Activated CD8-positive, alpha-beta memory T cell treated with anti-CD3 and anti-CD28 coated beads for 48 hours (primary cell): ENCODE measurements at places on chromosomes 1 and 21.

DNA sequence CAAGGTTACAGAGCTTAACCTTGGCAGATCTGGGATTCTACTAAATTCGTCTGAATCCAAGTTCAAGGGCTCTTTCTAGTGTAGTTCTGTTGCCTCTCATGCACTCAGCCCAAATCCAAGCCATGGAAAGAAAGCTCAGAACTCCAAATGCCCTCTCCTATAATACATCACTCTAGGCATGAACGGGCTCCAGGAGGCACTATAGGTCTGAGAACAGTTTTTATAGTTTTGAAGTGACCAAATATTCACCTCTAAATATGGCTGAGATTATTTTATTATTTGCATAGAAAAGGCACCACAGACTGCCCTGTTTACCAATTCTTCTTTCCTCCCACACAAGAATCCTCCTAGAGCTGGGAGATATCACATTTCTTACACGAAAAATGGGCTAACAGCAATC lies 327.9 kb upstream of the BEND5 start:
- DNase-seq = no peak

DNA sequence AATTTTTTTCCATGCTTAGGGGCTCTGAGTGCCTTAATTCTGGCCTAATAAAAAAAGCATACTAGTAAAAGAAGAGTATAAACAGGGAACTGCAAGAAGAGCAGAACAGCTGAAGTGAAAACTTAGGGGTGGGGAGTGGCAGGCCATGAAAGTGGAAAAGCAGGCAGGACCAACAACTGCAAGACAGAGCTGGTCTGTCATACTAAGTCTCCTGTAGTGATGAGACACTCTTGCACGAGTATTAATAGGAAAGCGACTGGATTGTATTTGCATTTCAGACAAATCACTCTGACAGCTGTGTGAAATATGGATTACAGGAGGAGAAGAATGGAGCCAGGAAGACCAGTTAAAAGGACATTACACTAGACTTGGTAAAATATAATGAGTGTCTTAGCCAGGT lies 449.9 kb downstream of the NUF2 start:
- DNase-seq = no peak

DNA sequence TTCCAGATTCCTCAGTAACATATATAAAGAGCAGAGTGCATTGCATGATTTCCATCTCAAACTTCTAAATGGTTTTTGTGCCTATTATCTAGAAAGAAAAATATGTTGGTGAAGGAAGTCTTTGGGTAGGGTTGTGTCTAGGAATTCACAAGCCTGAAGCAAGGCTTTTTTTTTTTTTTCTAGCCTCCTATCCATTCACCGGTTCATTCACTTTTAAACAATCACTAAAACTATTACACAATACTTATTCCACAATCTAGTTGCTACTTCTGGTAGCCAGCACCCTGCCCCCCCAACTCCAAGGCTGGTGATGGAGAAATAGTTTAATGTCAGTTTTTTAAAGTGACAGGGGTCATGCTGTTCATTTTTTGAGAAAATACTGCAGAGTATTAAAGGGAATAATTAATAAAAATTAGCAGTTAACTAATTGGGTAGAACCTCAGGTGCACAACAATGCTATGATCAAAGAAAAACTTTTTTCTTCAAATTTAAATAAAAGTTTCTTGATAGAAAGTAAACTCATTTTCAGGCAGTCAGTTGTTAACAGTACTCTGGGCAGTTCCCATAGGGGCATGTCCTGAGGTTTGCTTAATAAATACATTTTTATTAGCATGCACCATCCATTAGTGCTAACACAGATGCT lies 10.9 kb downstream of the IRF2BP2 start:
- DNase-seq = no peak

GRCh38 chr1:180778782-180779398 lies 133.8 kb upstream of the KIAA1614 start:
- DNase-seq = no peak

DNA sequence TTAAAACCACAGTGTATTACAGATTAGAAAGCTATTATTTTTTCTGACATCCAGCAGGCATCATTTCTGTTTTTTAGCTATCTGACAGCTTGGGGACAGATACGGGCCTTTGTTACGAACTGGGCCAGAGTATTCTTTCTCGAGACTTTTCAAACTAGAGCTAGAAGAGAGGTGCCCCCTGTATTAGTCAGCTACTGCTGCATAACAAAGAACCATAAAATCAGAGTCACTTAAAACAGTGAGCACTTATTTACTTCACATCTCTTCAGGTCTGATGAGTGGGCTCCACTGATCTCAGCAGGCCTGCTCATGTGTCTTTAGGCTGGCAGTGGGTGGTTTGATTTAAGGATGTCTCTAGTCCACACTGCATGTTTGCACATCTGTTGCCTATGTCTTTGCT lies 67.8 kb downstream of the BACH1 start:
- no peak for DNase-seq

- DNase-seq = no peak
Measured at GRCh38 chr1:2582391-2582790, 4.2 kb upstream of the PRXL2B start.

DNA sequence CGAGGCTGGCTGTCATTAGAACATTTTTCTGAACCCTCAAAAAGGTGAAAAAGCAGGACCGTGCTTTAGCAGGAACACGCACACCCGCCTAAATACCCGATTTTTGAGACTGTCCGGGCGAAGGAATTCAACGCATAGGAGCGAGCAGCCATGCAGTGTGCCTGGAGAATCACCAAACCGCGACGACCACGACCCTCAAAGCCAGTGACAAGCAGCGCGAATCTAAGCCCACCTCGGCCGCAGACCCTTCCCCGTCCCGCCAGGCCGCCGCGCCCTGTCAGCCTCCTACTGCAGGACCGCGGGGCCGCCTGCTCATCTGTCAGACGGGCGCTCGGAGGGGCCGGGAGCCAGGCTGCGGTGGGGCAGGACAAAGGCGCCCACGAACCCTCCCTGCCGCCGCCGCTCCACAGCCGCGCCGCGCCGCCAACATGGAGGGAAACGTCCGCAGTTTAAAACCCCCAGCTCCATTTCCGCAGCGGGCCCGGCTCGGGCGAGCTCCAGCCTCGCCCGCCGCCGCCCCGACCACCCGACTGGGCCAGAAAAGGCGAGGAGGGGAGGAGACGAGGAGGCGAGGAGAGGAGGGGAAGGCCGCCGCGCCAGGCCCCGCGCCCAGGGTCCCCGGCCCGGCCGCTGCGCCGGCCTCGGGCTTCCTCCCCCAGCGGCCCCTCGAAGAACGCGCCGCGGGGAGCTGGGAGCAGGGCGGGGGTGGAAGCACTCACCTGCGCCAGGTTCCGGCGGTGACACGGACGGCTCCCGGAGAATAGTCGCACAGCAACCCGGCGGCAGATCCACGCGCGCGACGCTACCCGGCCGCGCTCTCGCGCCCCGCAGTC lies at the start of gene LBR:
LBR (minus strand) TSS at position 804 of the 833 bp plus-strand sequence. CDS start 3,963 bp downstream, outside the sequence.
- DNase-seq = no peak

GRCh38 chr1:231721436-231721835 lies 94.8 kb downstream of the DISC1 start:
- no peak for DNase-seq

GRCh38 chr1:31736675-31737074 lies 27.5 kb downstream of the ADGRB2 start:
- DNase-seq = no peak

DNA sequence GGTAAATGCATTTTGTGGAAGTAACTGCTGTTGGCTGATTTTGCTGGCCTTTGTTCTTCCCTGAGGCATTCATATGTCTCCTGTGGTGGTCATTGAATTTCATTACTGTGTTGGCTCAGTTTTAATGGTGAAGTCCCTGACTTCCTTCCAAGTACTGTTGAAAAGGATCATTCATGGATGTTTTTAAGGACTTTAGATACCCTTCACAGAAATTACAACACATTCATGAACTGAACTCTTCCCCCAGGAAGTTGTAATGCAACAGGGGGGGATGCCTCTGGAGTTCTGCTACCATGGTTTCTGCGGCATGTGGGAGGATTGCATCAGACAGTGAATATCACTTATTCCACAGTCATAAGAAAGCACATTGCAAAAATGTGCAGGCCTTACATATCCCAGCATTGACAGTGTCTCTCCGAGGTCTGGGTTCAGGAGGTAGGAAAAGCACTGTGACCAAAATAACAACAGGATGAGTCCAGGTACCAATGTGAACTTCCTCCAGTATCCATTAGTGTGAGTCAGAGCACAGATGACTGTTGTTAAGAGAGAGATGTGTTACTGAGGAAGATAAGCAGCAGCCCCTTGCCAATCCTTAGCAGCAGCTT lies 2.1 kb upstream of the RAB3GAP2 start:
- DNase-seq = no peak

DNA sequence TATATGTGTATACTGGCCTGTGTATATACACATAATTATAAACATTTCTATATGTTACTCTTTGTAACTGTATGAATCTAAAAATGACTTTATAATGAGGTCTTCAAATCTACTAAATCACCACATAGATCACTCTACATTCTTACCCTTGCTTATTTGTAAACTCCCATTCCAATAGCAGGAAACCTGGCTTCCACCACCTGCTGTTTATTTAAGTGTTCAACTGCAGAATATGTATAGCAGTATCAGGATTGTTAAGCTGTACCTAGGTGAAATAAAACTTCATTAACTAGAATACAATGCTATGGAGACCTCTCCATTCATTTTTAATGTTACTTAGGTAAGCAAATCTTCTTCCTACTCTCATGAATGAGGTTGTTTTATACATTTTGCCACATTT lies 1351.1 kb upstream of the B3GALT2 start:
- no peak for DNase-seq
